ENCODE measurements at places on chromosomes 6 and 20.

DNA sequence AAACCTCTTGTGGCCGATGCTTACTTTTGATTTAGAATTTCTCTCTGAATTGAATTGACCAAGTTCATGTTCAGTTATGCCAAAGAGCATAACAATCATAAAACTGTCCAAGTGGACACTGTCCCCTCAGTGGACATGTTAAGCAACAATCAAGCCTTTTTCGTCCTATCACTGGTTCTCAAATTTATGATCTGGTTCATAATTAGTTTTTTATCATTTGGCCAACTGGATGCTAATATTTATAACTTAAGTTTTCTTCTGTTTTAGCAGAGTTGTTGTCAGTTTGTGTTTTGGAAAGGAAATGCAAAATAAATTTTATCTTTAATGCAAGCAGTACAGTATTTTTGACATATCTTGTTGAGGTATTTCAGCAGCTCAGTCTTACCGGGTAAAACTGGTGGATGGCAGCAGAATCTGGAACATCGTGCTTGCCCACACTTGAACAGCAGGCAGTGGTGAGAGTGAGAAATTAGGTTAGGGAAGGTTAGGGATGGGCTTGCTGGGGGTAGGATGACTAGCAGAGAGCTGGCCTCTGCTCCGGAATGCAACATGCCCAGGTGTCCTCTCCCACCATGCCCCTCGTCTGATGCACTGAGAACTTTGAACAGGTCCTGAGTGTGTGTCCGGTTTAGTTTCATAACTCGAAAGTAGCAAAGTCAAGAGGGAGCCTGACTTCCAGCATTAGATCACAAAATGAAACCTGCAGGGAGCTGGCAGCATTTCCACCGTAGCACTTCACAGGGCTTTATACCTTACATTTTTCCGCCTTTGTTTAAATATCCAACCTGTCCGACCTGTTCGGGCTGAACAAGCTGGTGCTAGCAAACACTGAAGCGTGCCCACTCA lies 93.1 kb downstream of the RREB1 start:
- no peak for DNase-seq

DNA sequence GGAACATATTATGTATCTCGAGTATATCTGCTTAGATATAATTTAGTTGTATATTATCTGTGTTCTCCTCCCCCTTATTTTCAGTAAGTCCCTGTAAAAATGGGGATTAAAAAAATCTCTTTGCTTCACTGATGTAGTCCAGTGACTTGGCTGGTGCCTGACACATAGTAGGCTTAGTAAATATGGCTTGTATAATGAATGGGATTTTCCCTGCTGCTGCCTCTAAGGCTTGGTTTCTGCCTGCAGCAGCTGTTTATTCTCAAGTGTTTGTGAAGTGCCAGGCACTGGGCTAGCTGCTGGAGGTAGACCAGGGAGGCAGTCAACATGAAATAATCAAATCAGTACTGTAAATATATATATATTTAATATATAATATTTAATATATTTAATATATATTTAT lies 1.6 kb upstream of the ZFP64 start:
- no peak for DNase-seq

DNA sequence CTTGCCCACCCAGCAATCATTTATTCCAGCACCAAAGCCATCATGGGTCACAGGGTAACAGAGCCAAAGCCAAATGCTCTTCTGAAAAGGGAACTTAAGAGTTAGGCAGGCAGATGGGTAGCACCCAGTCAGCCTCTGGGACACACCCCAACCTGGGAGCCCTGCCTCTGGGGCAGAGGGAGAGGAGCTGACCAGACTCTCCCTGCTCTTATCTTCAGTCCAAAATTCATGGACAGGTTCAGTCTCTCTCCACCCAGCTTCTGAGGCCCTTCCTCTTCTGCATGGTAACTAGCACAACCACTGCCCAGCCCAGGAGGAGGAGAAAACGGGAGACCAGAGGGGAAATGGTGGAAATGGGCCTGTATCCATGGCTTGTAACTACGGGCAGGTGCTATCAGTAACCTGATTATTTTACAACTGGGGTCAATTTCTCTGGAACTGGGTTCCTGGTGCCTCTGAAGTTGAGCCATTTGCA lies 105.4 kb downstream of the NOL4L start:
- DNase-seq: no peak

GRCh38 chr6:148309301-148309700 lies 33.3 kb upstream of the SASH1 start:
- no peak for DNase-seq

GRCh38 chr6:145506565-145506964 lies 228.8 kb downstream of the EPM2A start:
- no peak for DNase-seq

- peak; percentile 74 for DNase-seq
Measured at GRCh38 chr6:170529839-170530469, 23.2 kb downstream of the PSMB1 start.

DNA sequence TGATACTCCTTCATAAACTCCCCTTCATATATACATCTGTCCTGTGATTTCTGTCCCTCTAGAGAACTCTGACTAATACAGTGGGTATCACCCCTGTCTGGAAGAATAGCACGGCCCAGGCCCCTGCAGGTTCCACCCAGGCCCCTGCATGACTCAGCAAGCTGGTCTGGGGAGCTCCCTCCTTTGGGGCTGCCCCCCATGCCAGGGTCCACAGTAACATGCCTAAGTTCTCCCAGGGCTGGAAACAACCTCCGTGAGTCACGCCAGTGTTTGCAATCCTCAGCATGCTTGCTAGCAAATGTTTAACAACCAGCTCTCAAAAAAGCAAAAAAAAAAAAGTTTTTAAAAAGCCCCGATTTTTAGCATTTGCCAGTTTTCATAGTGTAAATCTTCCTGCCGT lies 134.3 kb upstream of the CDH4 start:
- no peak for DNase-seq

- DNase-seq: peak; percentile 41
Measured at GRCh38 chr6:131998255-131998982, 47.2 kb upstream of the CCN2 start.

DNA sequence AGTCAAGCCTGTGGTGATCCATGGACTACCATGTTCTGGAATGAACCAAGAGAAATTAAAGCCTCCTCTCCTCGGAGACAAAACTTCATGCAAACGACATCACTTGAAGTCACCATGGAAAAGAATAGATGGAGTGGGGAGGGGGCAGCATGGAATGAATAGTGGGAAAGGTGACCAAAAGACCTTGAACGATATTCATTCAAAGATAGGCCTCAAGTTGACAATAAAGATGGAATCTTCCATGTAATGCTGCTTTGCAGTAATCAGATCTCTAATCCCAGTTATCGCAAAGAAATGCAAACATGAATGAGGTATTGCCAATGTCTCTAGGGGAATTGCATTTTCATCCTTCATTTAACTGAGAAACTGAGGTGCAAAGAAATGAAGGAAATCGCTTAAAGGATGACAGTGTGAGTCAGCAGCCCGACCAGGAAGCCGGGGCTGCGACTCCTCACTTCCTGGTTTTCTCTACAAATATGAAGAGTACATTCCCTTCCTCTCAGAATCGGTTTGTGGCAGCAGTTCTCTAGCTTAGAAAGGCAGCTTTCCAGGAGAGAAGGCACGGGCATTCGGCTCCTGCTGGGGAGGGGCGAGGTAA lies 65.6 kb upstream of the RREB1 start:
- DNase-seq: no peak

GRCh38 chr6:154222716-154223115 lies 133.9 kb downstream of the IPCEF1 start:
- no peak for DNase-seq

- DNase-seq: no peak
Measured at GRCh38 chr6:45830441-45831139, 185.1 kb downstream of the CLIC5 start.

DNA sequence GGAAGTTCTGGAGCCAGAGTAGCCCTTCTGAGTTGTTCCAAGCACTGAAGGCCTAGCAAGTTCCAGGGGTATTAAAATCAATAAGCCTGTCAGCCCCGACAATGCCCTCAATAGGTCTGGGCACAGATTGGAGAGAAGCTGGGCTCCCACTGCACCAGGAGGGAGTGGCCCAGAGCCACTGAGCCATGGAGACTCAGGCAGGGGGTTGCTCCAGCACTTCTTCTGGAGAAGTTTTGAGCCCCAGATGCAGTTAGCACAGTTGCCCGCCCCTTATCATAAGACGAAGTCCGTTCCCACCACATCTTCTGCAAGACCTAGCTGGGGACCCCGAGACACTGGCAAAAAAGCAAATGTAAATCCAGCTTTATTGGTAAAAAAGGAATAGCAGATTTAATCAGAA lies 13.0 kb downstream of the DEFB132 start:
- no peak for DNase-seq

DNA sequence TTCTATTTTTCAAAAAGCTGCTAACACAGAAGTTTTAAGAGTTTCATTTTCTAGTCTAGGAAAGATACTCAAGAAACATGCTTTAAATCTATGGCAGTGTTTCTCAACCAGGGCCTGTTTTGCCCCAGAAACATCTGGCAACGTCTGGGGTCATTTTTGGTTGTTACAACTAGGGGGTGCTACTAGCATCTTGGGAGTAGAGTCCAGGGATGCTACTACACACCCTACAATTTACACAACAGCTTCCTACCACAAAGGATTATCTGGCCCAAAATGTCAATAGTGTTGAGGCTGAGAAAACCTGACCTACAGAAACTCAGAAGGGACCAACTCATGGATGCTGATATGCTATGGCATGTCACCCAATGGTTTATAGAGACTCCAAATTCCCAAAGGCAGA lies 24.4 kb downstream of the SERAC1 start:
- no peak for DNase-seq

- no peak for DNase-seq
Measured at GRCh38 chr6:26215585-26216358, 128.5 kb downstream of the HFE start.

DNA sequence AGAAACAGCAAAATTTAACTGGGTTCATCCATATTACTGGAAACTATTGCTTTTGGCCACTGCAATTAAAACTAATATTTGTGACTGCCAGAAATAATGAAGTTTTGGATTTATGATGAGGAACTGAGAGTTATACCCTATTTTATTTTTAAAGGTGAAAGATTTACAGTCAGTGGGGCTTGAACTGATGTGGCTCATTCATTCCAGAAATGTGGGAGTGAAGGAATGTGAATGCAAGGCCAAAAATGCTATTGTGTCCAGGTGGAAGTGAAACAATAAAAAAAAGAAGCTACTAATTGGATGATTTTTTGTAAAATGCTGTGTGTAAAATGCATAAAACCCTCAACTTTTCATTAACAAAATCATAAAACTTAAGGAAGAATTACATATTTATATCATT lies 491.9 kb downstream of the COL12A1 start:
- DNase-seq: no peak

- no peak for DNase-seq
Measured at GRCh38 chr20:6999381-6999780, 231.9 kb downstream of the BMP2 start.

DNA sequence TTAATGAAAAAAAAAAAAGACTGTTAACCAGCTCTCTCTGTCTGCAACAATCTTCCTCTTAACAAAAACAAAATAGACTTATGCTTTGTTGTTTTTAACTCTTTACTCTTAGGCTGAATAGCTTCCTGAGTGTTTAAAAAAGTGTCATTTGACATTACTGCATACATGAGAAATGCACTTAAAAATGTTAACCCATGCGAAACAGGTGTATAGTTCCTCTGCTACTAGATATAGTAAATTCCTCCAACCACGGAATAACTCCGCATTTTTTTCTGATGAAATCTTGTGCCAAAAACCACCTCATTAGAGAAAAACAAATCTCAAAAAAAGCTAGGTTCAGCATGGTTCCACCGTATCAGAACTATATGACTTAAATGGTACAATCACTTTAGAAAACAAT lies 426.0 kb downstream of the ADGRB3 start:
- DNase-seq: no peak

GRCh38 chr6:15305909-15306308 lies 60.0 kb downstream of the JARID2 start:
- no peak for DNase-seq

GRCh38 chr6:166814390-166814789 lies 142.0 kb downstream of the RNASET2 start:
- DNase-seq: no peak

- no peak for DNase-seq
Measured at GRCh38 chr20:59738851-59739250, 134.5 kb downstream of the PHACTR3 start.

- DNase-seq: no peak
Measured at GRCh38 chr6:56848105-56848504, 106.8 kb upstream of the BEND6 start.

- no peak for DNase-seq
Measured at GRCh38 chr6:90938122-90938521, 351.2 kb upstream of the MAP3K7 start.

- no peak for DNase-seq
Measured at GRCh38 chr20:54661880-54662465, 186.6 kb downstream of the DOK5 start.

DNA sequence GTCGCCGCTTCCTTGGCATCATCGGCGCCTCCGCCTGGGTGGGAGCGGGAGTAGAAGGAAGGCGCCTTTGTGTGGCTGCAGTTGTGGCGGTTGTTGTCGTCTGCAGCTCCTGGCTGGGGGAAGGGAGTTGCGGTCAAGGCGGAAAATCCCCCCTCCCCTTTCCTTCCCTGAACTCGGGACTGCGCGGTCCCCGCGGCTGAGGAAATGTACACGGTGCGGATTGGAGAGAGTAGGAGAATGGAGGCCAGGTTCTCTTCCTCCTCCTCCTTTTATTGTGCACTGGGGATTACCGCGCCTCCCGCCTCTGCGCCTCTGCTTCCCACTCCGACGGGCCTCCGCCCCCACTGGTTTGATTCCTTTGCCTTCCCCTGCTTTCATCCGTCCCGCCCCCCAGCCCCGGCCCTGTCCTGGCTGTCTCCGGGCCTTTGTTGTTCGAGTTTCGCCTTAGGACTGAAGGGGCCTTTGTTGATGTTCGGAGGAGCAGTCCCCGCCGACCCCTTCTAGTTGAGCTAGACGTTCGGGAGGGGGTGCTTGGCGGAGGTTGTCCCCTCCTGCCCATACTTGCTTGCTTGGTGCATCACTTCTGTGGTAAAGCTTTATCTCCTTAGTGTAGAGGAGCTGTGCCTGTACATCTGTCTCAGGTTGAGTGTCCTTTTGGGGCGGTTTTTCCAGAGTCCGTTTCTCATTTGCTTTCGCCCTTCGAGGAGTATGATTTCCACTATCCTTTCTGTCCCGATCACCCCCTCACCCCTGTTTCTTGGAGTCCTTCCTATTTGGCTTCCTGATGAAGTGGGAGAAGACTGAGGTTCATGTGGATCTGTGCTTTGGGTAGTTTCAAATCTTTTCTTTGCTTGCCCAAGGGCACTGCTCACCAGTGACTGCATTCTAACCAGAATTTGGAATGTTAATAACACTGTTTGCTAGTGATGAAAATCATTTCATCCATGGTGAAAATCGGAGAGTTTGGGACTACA lies 764 bp downstream of the ZNF292 start:
- DNase-seq: no peak

GRCh38 chr6:101398716-101399615 lies 5.5 kb downstream of the GRIK2 start:
- no peak for DNase-seq

DNA sequence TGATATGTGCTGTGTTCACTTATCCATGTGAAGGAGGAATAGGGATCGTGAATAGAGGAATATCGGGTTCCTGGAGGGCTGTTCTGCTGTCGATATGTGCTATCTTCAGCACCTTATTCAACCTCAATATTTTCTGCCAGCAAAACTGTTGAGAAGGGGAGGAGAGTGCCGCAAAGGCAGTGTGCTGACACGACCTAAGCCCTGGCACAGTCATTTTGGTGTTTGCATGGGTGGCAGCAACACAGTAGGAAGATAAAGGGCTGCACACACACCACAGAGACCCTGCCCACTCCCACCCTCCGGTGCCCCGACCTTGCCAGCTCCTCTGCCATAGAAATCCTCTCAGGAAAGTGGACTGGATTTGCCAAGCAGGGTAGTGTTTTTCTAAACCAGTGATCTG lies 47.0 kb downstream of the ZDHHC14 start:
- DNase-seq: no peak
